Activated CD8-positive, alpha-beta memory T cell treated with anti-CD3 and anti-CD28 coated beads for 48 hours (primary cell): ENCODE measurements at places on chromosomes 7 and 10.

- DNase-seq = no peak
These were observed 41.0 kb downstream of the CADPS2 start for GRCh38 chr7:122845286-122845685.

- DNase-seq = no peak
These were observed 4.6 kb downstream of the SPAM1 start for GRCh38 chr7:123929655-123930054.

DNA sequence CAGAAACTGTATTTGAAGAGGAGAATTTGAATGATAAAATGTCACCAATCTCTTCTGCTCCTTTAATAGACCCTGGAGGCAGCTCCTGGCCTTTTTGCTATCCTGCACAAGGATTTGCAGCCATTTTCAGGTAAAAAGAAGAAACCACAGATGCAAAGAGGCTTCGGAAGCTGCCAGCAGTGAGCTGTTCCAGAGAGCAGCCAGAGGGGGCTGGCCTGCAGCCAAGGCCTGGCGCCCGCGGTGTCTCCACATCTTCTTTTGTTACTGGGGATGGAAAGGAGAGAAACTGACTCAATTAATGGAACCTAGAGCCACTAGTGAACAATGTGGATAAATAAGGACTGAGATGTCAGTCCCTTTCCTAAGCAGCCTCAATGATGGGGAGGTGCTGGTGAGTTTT, 23.9 kb upstream of the GPR26 start:
- DNase-seq = no peak

- no peak for DNase-seq
These were observed 25.2 kb downstream of the TRIM8 start for GRCh38 chr10:102669206-102670064.
